ENCODE measurements at places on chromosomes 12 and 14.

DNA sequence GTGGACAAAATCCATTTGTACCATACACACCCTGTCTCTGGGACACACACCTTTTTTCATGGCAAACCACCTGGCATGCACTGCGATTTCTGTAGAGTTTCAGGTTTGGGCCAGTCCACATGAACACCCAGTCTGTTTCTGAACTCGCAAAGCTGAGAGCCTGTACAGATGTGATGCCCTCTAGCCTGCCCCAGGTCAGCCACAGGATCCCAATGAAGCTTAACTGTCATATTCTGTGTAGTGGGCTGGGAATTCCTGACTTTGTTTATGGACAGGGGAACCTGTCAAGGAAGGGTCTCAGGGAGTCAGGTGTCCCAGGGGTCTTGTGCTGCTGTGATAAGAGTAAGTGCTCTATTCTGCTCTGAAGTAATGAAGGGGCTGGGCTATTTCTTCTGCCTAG is 39.8 kb downstream of the CPM start:
- DNase-seq = no peak

DNA sequence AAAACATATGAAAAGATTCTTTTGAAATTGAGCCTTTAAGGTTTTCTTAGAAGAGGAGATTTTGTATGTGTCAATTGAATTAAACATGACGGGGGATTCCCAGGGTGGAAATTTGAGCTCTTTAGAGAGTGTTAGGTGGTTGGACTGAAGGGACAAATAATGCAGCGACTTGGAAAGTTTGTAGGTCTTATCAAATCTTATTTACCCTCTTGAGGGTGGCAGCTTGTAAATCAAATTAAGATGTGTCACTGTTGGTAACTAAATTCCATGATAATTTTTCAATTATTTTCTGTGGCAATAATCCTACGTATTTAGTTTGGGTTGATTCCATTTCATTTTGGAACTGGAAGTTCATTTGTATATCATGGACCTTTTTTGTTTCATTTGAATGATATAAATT is 33.7 kb upstream of the LRIG3 start:
- DNase-seq = no peak

DNA sequence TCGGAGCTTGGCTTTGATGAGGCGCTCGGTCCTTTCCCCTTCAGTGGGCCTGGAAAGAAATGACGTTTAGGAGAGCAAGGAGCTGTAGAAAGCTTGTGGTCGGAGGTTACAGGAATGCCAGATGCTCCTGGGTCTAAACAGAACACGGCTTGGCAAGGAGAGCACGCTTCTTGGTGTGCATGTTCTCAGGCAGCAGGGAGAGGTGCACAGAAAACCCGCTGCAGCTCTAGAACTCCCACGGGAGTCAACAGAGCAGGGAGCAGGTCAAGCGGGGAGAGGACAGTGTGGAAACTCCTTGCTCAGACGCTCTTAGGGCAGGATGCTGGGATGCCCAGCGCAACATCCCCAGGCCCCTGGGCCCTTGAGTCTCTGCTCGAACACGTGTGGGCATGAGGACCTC is 51.0 kb downstream of the SSH1 start:
- DNase-seq = no peak

DNA sequence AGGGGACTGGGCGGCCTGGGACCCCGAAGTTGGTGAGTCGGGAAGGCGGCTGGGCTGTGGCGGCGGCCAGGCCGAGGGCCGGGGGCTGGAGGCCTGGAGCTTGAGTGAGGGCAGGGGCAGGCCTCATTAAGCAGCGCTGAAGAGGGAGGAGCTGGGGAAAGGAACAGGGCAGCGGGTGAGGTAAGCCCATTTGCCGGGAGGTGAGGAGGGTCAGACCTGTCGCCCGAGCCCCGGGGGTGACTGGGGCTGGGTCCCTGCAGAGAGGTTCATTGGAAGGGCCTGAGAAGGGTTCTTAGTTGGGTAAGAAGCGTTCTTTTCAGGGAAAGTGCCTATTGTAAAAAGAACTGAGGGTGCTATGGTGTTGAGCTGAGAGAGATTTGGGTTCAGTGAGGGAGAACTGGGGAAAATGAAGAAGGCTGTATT is 441 bp downstream of the RAB5B start:
- peak; percentile 58 for DNase-seq

GRCh38 chr12:30769802-30770201 is 15.1 kb upstream of the CAPRIN2 start:
- DNase-seq = no peak

GRCh38 chr14:55129086-55129427 is at the start of gene LGALS3:
TSS of gene LGALS3 (plus strand) at chr14:55129252. CDS start at chr14:55137374, 8,122 bp downstream.
- DNase-seq = peak; percentile 86

GRCh38 chr14:24935796-24936195 is 114.2 kb downstream of the STXBP6 start:
- DNase-seq = no peak

DNA sequence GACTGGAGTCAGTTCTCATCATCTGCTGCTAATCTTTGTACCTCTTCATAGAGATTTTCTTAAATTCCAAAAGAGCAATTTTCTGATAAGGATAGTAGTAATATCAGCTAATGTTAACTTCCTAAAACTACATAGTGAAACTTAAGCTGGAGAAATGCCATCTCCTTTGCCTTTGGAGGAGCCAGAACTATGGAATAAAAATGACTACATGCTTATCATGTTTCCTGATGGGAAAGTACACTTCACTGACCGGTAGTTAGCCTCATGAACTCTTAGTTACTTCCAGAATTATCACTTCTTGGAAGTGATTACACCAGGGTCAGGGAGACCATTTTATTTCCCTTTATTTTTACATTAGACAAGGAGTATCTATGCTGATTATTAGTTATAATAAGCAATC is 1222.1 kb upstream of the TMEM132C start:
- no peak for DNase-seq

DNA sequence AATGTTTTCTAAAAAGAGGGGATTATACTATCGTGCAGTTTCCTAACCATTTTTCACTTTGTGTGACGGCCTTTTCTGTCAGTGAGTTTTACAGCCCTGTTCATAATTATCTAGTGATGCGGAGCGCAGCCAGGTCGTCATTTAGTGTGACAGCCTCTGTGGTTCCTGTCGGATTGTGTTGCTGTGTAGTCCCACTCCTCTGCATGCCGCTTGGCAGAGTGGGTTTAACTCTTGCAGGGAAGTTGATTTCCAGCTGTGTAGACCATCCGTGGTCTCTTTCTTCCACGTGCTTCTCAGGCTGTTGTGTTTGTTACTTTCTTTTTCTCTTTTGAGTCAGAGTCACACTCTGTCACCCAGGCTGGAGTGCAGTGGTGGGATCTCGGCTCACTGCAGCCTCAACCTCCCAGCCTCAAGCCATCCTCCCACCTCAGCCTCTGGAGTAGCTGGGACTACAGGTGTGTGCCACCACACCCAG is 8.6 kb downstream of the RAN start:
- peak; percentile 37 for DNase-seq

DNA sequence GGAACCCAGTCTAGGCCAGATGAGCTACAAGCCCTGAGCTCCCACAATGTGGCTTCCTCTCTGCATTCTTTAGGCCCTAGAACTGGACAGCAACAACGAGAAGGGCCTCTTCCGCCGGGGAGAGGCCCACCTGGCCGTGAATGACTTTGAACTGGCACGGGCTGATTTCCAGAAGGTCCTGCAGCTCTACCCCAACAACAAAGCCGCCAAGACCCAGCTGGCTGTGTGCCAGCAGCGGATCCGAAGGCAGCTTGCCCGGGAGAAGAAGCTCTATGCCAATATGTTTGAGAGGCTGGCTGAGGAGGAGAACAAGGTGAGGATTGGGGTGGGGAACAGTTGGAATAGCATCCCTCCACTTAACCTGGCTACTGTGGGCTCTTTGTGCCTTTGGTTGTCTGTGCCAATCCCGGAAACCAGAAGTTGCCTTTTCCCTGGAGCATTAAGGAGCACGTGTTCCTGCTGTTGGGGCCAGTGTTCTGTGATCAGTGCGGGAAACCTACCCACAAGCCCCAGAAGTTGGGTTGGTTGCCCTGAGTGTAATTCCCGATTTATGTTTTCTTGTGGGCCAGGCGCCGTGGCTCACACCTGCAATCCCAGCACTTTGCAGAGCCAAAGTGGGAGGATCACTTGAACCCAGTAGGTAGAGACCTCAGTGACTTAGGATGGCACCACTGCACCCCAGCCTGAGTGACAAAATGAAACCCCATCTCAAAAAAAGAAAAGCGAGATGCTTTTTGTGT is 6.4 kb downstream of the FKBP4 start:
- no peak for DNase-seq

- DNase-seq = no peak
Measured at GRCh38 chr14:79098324-79098723, 928.2 kb downstream of the NRXN3 start.

DNA sequence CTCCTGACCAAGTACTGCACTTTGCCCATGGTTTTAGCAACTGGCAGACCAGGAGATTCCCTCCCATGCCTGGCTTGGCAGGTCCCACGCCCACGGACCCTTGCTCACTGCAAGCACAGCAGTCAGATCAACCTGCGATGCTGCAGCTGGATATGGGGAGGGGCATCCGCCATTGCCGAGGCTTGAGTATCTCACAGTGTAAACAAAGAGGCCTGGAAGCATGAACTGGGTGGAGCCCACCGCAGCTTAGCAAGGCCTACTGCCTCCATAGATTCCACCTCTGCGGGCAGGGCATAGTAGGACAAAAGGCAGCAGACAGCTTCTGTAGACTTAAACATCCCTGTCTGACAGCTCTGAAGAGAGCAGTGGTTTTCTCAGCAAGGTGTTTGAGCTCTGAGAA is 479.8 kb downstream of the FUT8 start:
- no peak for DNase-seq

DNA sequence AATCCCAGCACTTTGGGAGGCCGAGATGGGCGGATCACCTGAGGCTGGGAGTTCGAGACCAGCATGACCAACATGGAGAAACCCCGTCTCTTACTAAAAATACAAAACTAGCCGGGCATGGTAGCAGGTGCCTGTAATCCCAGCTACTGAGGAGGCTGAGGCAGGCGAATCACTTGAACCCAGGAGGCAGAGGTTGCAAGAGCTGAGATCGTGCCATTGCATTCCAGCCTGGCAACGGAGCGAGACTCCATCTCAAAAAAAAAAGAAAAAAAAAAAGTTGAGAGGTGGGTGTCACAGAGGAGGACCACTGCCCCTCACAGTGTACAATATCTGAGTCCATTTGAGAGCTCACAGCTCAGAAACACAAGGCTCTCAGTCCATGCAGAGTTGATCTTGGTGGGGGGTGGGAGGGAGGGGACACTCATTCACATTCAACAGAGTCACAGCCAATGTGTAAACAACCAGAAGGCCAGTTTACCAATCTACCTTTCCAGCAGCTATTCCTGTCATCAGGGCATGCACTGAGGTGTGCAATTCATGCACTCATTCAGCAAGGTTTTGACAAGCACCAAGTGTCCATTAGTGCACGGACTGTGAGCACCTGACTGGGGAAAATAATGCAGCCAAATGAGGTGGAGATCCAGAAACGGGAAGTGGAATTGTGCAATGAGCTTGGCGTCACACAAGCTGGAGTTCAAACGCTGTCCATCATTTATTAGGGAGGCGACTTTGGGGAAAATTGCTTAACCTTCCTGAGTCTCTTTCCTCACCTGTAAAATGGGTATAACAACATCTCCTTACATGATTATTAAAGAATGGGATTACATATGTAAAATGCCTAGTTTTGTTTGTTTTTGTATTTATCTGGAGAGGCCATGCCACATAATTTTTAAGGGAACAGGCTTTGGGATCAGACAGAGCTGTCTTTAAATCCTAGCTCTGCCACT is 4.4 kb upstream of the EIF5 start:
- DNase-seq = no peak

GRCh38 chr14:89247457-89248122 is 169.4 kb downstream of the FOXN3 start:
- DNase-seq = no peak

GRCh38 chr12:15669256-15669948 is 119.8 kb downstream of the EPS8 start:
- no peak for DNase-seq

GRCh38 chr12:2862876-2863275 is 6.0 kb upstream of the TEX52 start:
- DNase-seq = no peak

DNA sequence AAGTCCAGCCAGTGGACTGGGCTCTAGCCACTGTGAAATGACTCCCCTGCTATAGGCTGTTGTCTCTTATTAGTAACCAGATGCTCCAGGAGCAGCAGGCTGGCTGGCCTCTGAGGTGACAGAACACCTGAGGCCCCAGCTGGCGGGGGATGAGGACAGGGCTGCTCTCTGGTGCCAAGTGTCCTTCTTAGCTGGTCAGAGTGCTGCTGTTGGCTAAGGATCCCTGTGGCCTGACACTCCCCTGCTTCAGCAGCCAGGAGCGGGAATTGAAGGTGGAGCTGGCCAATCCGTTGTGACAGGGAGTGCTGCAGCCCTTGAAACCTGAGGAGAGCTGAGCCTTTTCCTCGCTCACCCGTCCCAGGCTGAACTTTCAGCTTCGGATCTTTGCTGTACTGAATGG is 30.7 kb downstream of the TMEM229B start:
- no peak for DNase-seq

GRCh38 chr14:98858158-98858557 is 413.8 kb downstream of the BCL11B start:
- DNase-seq = no peak

DNA sequence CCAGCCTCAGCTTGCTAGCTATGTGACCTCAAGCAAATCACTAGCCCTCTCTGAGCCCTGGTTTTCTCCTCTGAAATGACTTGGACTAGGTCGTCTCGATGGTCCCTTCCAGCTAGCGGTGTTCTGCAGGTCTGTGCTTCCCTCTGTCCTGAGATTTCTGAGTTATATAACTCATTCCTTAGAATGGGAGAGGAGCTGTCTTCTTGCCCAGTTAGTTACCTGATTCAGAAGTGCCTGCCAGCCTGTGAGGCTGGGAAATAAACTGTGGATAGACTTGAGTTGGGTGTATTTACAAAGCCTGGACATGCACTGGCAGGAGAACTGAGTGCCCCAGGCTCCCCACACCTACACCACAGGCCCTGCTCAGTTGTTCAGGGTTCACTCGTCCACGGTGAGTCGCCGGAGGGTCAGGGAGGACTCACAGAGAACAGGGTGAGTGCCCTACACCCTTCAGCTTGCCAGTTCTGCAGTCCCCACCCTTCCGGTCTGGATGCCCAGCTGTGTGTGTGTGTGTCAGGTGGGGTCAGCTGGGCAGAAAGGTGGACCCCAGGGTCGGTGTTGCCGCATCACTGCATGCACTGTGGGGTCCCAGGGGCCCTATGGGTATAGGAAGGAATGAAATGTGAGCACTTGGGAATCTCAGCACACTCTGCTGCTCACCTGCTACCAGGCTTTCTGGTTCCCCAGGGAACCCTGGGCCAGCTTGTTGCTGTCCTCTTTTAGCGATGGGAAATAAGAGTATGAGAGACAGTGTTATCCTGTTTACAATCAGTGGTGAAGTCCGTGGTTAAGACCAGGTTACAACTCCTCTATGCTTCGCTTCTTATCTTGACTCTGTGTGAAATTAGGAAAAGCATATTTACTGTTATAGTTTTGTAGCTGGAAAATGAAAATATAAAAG is 348.2 kb downstream of the DPF3 start:
- no peak for DNase-seq
